ENCODE measurements at places on chromosomes 7 and 10.

- no peak for DNase-seq
Measured at GRCh38 chr10:14556285-14556956, 218.3 kb downstream of the FAM107B start.

GRCh38 chr7:45610019-45610418, 35.9 kb downstream of the ADCY1 start:
- no peak for DNase-seq

DNA sequence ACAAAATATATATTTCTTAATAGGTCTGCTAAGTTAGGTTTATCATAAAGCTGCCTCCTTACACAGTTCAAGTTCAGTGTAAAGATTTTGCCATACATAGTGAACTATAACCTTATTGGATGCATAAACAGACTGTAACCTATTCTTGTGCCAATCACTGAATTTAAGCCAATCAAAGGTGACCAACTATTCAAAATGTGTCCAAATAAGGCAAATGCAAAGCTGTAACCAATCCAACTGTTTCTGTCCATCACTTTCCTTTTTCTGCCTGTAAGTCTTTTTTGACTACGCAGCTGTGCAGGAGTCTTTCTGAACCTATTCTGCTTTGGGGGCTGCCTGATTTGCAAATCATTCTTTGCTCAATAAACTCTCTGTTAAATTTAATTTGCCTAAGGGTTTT, 11.6 kb upstream of the DNMBP start:
- no peak for DNase-seq

DNA sequence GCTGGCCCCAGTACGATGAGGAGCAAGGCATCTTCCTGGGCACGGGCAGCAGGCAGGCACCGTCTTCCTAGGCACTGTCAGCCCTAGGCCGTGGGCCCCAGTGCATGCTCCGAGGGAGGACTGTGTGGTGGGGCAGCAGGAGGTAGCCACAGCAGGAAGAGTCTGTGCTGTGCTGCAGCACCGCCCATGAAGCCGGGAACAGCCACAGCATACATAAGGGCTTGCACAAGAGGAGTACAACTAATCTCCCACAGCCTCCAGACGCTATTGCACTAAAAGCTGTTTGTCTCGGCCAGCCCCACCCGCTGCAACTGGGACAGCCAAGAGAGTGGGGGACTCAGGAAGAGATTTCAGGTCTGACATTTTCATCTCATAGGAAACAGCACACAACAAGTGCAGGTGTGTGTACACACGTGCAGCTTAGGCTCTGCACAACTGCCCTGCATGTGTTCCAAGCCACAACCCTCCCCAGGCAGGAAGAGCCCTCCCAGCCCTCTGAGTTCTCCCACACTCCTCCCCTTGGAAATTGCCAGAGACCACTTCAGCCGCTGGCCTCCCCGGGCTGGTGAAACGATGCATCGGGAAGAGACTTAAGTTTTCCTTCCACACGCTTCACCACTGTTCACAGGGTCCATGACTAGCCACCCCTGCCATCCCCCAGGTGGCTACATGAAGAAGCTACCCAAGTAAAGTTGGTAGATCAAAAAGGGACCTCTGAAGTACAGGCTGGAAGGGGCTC, 88.1 kb upstream of the DDC start:
- DNase-seq = no peak

- DNase-seq = no peak
Measured at GRCh38 chr10:75111907-75112679, 637 bp downstream of the SAMD8 start.

GRCh38 chr7:22320416-22320815, 36.5 kb downstream of the RAPGEF5 start:
- DNase-seq = no peak

GRCh38 chr10:131246089-131246488, 65.4 kb downstream of the TCERG1L start:
- no peak for DNase-seq

DNA sequence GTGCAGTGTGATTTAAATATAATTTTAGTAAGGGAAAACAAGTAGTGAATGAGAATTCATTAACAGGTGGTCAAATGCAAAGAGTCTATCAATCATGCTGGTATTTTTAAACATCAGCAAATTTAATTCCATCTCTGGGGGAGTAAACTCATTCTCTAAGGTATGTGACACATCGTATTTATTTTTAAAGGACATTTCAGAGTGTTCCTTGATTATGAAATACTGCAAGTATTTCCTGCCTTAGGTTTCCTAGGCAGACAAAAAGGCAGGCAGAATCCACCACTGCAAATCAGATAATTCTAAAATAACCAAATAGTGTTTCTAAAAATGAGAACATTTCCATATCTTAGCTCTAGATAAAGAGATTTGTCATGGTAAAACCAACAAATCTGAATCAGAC, 193.8 kb downstream of the LRRTM3 start:
- DNase-seq = no peak

All from stimulated activated CD4-positive, alpha-beta T cell treated with anti-CD3 and anti-CD28 coated beads, Interleukin-1b, Interleukin-23, amount 100 ng/mL, for 1 hour (primary cell).